Pulmonary artery endothelial cell (primary cell): ENCODE measurements at places on chromosomes 5 and 9. TPM values are rescaled to one million over a fixed set of nuclear protein-coding genes. Genes with fewer than 3 reads are reported as not detected.

Gene SLC1A3
- 0.07 TPM in 1 of 2 replicates, not detected in the other for total RNA-seq

Gene CCL27
- 0.14 TPM in 1 of 2 replicates, not detected in the other for total RNA-seq

Gene TMC1
- 0.46 and 0.99 TPM in 2 replicates for total RNA-seq

Gene OLFM1
- 0.13 and 0.46 TPM in 2 replicates for total RNA-seq

Gene TLX3
- not detected in 2 replicates for total RNA-seq

Gene PCDHB2
- total RNA-seq: 1.4 and 2.9 TPM in 2 replicates

Gene CFAP90
- total RNA-seq: not detected in 2 replicates

Gene INSYN2B
- total RNA-seq: 8.8 and 21.4 TPM in 2 replicates

Gene ZNF608
- total RNA-seq: 11.7 and 21.6 TPM in 2 replicates

Gene CAMSAP1
- total RNA-seq: 18.6 and 20.5 TPM in 2 replicates

Gene ADAMTS6
- total RNA-seq: 73.1 and 117 TPM in 2 replicates

Gene ACOT12
- total RNA-seq: 0.13 TPM in 1 of 2 replicates, not detected in the other

Gene GMCL2
- total RNA-seq: not detected in 2 replicates

Gene IFNB1
- total RNA-seq: not detected in 2 replicates

Gene FIBCD1
- not detected in 2 replicates for total RNA-seq

Gene ARHGEF28
- total RNA-seq: 74.8 and 113 TPM in 2 replicates

Gene BTNL8
- total RNA-seq: not detected in 2 replicates

Gene CCT5
- total RNA-seq: 820 and 1,235 TPM in 2 replicates

Gene DDX41
- 107 and 135 TPM in 2 replicates for total RNA-seq

Gene GHR
- 0.67 and 1.1 TPM in 2 replicates for total RNA-seq

Gene NUTM2F
- not detected in 2 replicates for total RNA-seq

Gene PRRX2
- total RNA-seq: not detected in 2 replicates

Gene SLCO6A1
- total RNA-seq: not detected in 2 replicates

Gene ARPC5L
- 26.2 and 28.7 TPM in 2 replicates for total RNA-seq

Gene DAPK1
- 43.2 and 66.5 TPM in 2 replicates for total RNA-seq

Gene PCYOX1L
- 13.1 and 19.4 TPM in 2 replicates for total RNA-seq

Gene HTR4
- not detected in 2 replicates for total RNA-seq

Gene EQTN
- total RNA-seq: not detected in 2 replicates

Gene FRMD3
- 11.5 and 17.2 TPM in 2 replicates for total RNA-seq

Gene SLC34A1
- total RNA-seq: not detected in 2 replicates

Gene SAPCD2
- total RNA-seq: 17.6 and 31.1 TPM in 2 replicates
